ENCODE measurements at places on chromosomes 2 and 18.

GRCh38 chr2:3504741-3505140 is 14.6 kb downstream of the ADI1 start:
- DNase-seq: peak; percentile 73

DNA sequence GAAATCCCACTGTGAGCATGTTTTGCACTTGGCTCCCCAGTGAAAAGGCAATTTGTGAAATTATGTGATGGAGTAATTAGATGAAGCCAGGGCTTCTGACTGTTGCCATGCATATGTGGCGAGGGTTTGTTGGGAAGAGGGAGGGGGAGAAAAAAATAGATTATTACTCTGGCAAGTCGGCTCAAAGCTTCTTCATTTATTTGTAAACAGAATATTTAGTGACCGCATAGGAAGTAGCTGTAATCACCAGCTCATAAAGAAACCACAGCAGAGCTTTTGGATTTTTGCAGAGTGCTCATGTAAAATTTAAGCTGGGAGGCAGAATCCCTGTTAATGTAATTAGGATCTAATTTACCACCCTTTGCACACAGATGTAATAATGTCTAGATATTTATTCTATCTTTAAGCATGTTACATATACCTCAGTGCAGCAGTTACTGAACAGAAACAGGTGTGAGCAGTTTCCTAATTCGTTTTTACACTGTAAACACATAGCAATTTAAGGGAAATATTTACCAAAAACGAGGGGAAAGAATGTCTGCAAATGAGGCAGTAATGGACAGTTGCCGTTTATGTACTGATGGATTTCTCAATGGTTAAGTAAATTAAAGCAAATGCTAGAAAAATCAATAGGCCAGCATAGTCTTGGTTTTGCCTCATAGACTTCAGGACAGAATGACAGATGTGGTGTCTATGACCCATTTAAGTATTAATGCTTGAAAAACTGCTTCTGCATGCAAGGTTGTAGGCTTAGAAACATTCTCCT is 87.9 kb downstream of the MEIS1 start:
- peak; percentile 71 for DNase-seq

DNA sequence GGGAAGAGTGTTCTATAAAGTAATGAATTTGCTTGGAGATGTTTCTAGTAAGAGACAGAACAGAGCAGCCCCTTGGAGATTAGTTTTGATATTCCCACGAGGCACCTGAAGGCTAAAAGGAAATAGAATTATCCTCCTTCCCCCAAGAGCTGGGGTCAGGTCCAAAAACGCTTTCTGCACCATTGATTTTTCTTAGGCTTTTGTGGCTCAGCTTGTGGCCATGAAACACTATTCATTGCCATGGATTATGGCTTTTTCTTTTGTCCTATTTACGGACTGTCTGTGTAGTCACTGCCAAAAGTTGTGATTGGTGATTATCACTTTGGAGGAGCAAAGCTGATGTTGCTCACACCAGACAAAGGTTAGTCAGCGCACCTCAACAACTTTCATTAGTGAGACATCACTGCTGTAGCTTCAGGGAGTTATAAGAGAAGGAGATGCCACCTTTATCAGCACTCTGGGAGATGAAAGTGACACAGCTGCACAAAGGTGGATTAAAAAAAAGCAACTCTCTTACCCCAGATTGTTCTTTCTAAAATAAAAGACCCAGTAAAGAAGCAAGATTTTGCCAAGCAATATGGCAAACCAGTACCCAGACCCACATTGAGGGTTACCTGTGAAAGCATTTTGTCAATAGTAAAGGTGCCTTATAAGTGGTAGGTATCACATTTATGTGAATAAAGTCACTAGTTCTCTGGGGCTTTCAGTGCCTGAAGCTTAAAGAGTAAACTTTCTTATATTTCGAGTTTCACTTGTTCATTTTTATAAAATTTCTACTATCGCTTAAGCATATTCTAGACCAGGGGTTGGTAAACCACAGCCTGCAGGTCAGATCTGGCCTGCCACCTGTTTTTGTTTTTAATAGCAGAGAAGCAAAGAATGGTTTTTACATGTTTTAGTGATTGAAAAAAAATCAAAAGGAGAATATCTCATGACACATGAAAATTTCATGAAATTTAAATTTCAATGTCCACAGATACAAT is 10.6 kb downstream of the CXCR4 start:
- DNase-seq: no peak

DNA sequence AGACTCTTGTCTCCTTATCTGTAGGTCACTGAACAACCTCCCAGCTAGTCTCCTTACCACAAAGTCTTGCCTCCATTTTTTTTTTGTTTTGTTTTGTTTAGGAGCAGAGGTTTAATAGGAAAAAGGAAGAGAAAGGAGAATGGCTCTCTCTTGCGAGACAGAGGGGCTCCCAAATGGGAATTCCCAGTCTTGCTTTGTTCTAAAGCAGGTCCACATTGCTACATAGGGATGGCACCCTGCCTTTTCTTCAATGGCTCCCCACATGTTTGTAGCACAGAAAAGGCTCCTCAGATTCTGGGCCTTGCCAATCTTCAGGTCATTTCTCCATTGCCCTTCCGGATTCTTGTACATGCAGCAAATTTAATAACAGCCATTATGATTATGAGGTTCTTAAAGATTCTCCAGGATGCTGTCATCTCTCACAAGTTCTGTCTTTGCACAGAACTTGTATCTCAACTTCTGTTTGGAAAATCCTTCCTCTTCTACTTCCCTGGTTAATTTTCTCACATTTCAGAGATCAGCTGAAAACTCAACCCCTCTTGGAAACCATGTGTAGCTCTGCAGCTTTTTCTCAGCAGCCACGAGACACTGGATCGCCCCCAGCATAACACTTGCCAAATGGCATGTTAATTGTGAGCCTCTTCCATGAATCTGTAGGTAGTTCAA is 23.6 kb downstream of the IL1F10 start:
- DNase-seq: no peak

DNA sequence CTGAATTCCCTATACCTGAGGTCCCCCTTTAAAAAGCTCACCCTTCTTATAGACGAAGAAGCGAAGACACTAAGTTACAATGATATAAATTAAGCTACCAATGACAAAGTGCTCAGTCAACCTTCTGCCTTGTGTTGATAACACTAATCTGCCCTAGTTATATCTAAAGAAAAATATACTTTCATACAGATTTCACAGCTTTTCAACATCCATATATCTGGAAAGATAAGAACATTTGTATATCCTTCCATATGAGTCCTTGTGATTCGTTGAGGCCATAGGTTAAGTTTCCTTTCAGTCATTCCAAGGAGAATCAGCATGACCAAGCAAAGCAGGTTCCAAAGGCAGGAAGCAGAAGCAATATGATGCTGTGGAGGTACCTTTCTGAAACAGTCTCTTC is 46.8 kb downstream of the XRCC5 start:
- DNase-seq: no peak

GRCh38 chr2:191555092-191555742 is 122.7 kb upstream of the NABP1 start:
- peak; percentile 62 for DNase-seq

DNA sequence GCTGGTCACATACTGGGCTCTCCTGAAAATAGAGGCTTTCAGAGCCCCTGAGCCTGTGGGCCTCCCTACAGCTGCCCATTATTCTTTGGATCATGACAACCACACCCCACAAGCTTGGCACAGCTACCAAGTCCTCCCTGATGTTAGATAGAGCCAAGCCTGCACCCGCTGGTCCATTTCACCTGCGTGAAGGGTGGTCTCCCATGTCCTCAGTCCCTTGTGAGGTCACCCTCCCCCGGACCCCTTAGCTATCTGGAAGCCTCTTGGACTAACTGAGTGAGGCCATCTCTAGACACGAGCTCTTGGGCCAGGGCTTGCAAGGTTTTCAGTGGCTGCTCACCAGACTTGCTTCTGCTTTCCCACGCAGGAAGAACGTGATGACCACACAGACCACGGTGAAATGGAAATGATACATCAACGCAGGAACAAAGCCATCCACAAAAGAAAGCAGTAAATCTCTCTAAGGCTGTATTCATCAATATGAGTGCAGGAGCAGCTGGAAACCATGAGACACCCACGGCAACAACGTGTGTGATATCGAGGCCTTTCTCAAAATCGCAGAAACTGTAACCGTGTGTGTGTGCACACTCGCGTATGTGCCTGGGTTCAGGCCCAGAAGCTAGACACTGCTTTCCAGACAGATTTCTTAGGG is 10.1 kb upstream of the MAL start:
- DNase-seq: no peak

DNA sequence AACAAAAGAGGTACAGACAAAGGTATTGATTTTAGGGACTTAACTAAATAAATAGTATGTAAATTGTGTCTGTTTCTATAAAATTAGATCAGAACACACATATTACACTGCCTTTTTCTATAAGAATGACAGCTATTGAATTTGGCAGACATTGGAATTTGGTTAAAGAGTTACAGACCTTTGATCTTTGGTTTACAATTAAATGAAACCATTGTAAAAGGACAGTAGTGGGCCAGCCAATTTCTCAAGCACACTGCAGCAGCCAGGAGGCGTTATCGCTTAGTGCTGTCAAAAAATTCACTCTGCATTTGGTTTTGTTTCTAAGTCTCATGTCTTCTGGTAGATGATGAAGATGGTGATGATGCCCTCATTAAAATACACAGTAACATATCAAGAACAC is 175.9 kb downstream of the NR4A2 start:
- DNase-seq: no peak

DNA sequence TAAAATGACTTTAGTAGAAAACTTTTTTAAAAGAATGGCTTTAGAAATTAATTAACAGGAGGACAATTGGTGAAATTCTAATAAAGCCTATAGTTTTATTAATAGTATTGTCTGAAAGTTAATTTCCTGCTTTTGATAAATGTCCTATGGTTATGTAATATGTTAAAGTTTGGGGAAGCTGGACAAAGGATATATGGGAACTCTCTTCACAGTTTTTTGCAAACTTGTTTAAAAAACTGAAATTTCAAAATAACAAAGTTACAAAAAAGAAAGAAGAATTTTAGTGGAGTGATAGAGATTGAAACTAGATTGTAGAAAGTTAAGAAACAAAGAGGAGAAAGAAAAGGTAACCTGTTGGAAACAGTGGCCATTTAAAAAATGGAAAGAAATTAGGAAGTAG is 67.3 kb downstream of the SEMA4F start:
- DNase-seq: no peak

DNA sequence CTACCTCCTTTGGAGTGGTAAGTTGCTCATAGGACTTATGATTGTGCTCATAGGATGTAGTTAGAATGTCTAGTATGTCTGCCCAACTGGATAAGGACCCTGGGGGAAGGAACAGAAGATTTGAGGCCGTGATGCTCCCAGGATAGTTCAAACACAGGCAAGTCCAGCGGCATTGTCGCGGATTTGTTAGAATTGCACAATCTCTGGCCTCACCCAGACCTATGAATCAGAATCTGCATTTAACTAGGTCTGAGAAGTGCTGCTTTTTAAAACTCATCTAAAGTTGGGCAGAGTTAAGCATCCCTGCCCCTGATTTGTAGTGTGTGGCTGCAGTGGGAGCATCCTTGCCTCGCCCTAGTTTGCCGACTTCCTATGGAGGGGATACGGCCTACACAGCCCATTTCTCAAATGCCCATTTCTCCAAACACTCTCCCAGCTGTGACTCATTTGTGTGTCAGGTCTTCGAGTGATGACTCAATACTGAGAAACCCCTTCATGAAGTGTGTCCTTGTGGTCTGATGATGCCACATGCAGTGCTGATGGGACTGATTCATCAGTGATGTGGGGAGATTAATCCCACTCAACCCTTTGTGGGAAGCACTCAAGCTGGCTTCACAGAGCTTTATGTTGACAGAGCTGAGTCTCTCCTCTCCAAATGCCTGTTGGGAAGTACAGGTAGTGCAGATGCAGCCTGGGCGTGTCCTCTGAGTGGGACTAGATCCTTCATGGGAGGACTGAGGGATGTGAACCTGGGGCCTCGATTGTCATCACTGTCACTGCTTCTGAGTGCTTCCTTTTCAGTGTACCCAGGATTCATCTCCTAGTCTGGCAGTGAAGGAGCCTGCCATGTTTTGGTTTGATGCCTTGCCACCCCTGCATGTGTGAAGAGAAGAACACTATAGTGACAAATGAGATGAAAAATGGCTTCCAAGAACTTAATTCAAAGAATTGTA is 18.7 kb downstream of the SMIM21 start:
- DNase-seq: no peak

- DNase-seq: no peak
These were observed 122.0 kb upstream of the MGAT5 start for GRCh38 chr2:134131681-134132489.

GRCh38 chr18:5297597-5297996 is 2.1 kb upstream of the ZBTB14 start:
- no peak for DNase-seq

GRCh38 chr2:85066006-85066740 is 67.0 kb upstream of the TCF7L1 start:
- no peak for DNase-seq

DNA sequence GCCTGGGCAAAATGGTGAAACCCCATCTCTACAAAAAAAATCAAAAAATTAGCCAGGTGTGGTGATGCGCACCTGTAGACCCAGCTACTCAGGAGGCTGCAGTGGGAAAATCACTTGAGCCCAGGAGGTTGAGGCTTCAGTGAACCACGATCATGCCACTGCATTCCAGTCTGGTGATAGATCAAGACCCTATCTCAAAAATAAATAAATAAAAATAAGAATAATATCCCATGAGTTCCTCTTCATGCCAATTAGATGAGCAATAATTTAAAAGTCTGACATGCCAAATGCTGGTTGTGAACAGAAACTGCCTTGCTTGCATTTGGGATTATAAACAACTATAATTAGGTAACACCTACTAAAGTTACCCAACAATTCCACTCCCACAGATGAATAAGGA is 22.1 kb upstream of the ANKRD44 start:
- DNase-seq: no peak

- no peak for DNase-seq
These were observed 43.3 kb upstream of the SKOR2 start for GRCh38 chr18:47294801-47295200.

GRCh38 chr2:150729495-150729955 is 242.1 kb upstream of the RND3 start:
- no peak for DNase-seq

GRCh38 chr2:239752951-239753350 is 272.2 kb downstream of the NDUFA10 start:
- DNase-seq: no peak

- peak; percentile 23 for DNase-seq
These were observed 31.9 kb downstream of the C1QL2 start for GRCh38 chr2:119126650-119127049.

DNA sequence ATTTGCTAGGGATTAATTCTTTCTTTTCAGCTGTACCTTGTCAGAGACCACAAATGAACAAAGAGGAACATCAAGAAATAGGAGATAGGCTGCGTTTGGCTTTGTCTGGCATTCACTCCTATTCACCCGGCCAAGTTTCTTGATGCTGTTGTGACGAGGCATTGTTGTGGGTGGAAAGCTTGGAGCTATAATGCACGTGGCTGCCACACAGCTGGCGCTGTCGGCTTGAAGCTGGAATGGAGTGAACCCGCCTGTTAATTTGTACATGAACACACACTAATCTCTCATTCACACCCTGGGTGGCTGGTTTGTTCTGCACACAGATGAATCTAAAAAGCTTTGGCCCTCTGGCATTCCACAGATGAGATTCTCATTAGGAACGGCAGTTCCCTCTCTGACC is 274.9 kb upstream of the GYPC start:
- no peak for DNase-seq

GRCh38 chr18:45334191-45334590 is 281.1 kb upstream of the SLC14A2 start:
- no peak for DNase-seq
